ENCODE measurements at places on chromosomes 4 and X. TPM values are rescaled to one million over a fixed set of nuclear protein-coding genes. Genes with fewer than 3 reads are reported as not detected.

Gene UGT2B15
- total RNA-seq = not detected

Gene CSAG3
- total RNA-seq = not detected

Gene RAPGEF2
- total RNA-seq = 64.0 TPM

Gene USP11
- 24.0 TPM for total RNA-seq
